ENCODE measurements at places on chromosomes 6 and 20. TPM values are rescaled to one million over a fixed set of nuclear protein-coding genes. Genes with fewer than 3 reads are reported as not detected.

KHDRBS2 gene
- 0.15 TPM for total RNA-seq

LPA gene
- not detected for total RNA-seq

DNA sequence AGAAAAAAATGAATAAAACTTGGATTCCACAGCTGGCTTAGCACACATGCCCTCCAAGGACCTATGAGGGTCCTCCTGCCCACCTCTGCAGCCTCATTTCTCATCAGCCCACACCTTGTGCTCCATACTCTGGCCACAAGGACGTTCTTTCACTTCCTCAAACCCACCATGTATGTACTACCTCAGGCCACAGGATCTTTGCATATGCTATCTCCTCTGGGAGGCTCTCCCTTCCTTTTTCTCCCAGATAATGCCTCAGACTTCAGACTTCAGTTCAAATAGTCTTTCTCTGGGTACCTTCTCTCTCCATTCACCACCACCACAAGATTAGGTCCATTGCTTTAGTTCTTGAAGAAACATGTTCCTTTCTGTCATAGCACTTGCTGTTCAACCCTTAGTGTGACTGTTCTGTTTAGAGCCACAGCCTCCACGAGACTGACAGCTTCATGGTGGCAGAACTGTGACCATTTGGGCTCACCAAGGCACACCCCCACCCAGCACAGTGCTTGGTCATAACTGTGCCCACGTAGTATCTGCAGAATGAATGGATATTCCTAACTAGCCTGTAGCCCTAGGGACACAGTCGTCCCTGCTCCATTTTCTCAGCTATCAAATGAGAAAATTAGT, 146.7 kb upstream of the LRFN2 start:
- DNase-seq = no peak

DNA sequence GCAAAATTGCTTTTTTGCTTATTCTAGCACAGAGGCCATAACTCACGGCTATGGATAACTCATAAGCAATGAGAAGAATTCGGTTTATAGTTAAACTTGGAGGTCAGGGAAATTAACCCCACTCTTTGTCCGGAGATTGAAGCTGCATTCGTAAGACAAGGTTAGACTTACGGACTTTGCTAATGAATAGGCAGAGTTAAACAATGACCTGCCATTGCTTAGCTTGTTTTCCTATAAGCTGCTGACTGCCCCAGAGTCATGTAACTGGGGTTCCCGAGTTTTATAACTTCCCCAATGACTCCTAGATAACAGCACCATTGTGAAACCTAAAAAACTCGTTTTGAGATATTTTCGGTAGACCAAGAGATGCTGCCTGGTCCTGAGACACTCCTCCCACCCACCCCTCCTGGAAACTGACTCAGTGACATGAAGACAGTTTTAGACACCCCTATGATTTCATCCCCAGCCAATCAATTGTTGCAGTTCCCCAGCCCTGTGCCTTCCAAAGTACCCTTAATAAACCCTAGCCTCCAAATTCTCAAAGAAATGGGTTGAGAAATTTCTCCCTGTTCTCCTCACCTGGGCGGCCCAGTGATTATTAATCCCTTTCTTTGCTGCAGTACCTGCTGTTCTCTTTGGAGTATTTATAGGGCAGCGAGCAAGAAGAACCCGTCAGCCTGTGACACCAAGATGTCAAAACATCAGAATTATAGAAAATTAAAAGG, 33.1 kb upstream of the MCUR1 start:
- no peak for DNase-seq

- DNase-seq = no peak
Observed at GRCh38 chr6:157092736-157093135, 230.6 kb downstream of the TMEM242 start.

DNA sequence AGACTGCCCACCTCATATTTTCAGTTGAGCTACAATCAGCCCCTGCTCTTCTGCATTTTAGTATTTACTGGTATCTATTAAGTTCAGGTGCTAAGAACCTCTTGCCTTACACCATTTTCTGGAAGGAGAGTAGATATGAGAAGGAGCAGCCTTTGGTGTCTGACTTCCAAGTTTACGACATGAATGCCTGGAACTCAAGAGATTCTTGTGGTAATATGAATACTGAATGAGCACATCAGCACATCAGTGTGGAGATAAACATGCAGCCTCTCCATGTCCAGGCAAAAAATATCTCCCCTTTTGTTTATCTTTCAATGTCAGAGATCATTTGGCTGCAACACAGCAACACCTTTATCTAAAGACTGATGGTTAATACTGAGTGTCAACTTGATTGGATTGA, 65.8 kb upstream of the THEMIS start:
- DNase-seq = no peak

Data from heart right ventricle (tissue), 16 donors.